ENCODE measurements at places on chromosomes 7 and 10. TPM values are rescaled to one million over a fixed set of nuclear protein-coding genes. Genes with fewer than 3 reads are reported as not detected.

SAMD9L gene
- under 0.01 TPM for total RNA-seq

CDC14C gene
- total RNA-seq = not detected

ZNF467 gene
- total RNA-seq = 12.8 TPM

GTF2I gene
- 124 TPM for total RNA-seq

TMEM213 gene
- not detected for total RNA-seq

ZNF107 gene
- 1.9 TPM for total RNA-seq

ZDHHC6 gene
- total RNA-seq = 15.2 TPM

AGR2 gene
- 1.6 TPM for total RNA-seq

KCNH2 gene
- 2.3 TPM for total RNA-seq
